Naive thymus-derived CD8-positive, alpha-beta T cell (primary cell): ENCODE measurements at places on chromosomes 16 and 17. TPM values are rescaled to one million over a fixed set of nuclear protein-coding genes. Genes with fewer than 3 reads are reported as not detected.

DNA sequence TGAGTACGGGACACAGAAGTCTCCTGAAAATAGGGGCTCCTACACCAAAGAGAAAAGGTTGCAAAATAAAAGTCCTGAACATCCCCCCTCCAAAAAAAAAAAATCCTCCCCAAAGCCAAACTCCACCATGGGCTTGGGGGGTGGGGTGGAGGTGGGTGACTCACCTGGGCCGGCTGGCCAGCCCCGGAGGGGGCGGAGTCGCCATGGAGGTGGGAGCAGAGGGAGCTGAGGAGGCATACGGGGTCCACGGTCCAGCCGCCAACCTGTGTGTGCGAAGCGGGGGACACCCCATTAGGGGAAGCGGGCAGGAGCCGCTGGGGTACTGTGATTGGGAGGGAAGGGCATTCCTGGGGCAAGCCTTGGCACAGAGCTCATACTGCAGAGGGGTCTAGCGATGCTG, 31.0 kb downstream of the SRCIN1 start:
- no peak overlapping the region for H3K27ac ChIP-seq
- peaks cover 76% of the 10 kb centered on the region for H3K27me3 ChIP-seq
- H3K4me3 ChIP-seq: no peak overlapping the region
- peaks cover 9% of the 10 kb centered on the region for H3K4me1 ChIP-seq

DNA sequence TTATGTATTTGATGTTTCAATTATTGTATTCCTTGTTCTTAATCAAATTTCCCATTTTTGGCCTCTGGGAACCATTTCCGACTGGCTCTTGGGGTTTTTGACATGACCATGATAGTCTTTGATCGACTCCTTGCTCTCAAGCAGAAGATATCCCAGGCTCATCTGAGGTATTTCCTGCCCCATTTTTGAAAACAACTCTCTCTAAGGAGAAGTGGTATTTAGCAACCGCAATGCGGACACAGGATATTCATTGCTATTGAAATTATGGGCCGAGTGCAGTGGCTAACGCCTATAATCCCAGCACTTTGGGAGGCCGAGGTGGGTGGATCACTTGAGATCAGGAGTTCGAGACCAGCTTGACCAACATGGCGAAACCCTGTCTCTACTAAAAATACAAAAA, 5.5 kb downstream of the TANGO6 start:
- DNase-seq: no peak
- no peak overlapping the region for H3K4me3 ChIP-seq
- peaks cover 10% of the 10 kb centered on the region for H3K36me3 ChIP-seq
- no peaks in the 10 kb centered on the region for H3K27me3 ChIP-seq
- H3K4me1 ChIP-seq: peaks cover 26% of the 10 kb centered on the region

FOXF1 gene
- not detected for total RNA-seq

DNA sequence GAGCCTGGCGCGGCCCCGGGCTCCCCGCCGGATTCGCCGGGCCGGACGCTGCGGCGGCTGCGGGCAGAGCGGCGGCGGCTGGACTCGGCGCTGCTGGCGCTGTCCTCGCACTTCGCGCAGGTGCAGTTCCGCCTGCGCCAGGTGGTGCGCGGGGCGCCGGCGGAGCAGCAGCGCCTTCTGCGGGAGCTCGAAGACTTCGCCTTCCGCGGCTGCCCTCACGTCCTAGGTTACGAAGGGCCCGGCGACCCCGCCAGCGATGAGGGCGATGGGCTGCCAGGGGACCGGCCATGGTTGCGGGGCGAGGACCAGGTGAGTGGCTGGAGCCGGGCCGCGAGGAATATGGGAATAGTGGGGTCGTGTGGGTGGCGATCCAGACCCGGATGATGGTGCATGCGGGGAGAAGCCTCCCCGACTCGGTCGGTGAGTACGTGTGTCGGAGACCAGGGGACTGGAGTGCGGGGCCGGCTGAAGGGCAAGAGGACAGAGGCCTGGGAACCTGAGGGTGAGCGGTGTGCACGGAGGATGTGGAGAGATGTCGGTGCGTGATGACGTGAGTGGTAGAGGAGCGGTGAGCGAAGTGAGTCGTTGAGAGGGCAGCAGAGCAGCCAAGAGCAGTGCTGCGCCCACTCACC, 517 bp downstream of the RUNDC1 start:
- H3K27me3 ChIP-seq: no peaks in the 10 kb centered on the region
- H3K36me3 ChIP-seq: peaks cover 21% of the 10 kb centered on the region
- peak; percentile 63 for DNase-seq
- H3K4me3 ChIP-seq: peak overlapping the region; percentile 96
- peaks cover 57% of the 10 kb centered on the region for H3K4me1 ChIP-seq
- peak overlapping the region; percentile 92 for H3K27ac ChIP-seq

MT1G gene
- not detected for total RNA-seq

PYY gene
- not detected for total RNA-seq

ARL5C gene
- total RNA-seq: not detected

- H3K27ac ChIP-seq: peak overlapping the region; percentile 86
- H3K4me1 ChIP-seq: peaks cover 45% of the 10 kb centered on the region
- no peak for DNase-seq
- peaks cover 68% of the 10 kb centered on the region for H3K36me3 ChIP-seq
Observed at GRCh38 chr16:87715231-87715630, 50.6 kb downstream of the KLHDC4 start.

LRRC46 gene
- total RNA-seq: 0.29 TPM

- H3K27me3 ChIP-seq: no peaks in the 10 kb centered on the region
- peaks cover 8% of the 10 kb centered on the region for H3K36me3 ChIP-seq
- peak overlapping the region; percentile 98 for H3K4me3 ChIP-seq
- peak; percentile 77 for DNase-seq
Observed at GRCh38 chr17:56834380-56835263, 671 bp downstream of the DGKE start.

DNA sequence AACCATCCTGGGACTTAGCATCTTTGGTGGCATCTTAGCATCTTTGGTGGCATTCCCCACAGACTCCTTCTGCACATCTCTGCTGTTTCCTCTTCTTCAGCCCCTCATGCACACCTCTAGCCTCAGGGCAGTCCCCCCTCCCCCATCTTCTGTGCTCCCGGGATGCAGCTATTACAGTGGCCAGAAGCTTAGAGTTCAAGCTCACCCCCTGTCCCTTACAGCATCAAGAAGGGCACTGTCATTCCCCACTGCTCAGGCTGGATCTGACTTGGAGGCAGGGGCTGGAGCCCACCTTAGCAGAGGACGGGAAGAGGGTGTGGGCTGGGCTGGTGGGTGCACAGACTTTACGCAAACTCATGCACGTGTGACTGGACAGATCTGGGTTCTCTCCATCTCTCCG, 650 bp downstream of the EPN3 start:
- no peak overlapping the region for H3K27ac ChIP-seq
- no peaks in the 10 kb centered on the region for H3K36me3 ChIP-seq

MT2A gene
- 39.0 TPM for total RNA-seq

DNA sequence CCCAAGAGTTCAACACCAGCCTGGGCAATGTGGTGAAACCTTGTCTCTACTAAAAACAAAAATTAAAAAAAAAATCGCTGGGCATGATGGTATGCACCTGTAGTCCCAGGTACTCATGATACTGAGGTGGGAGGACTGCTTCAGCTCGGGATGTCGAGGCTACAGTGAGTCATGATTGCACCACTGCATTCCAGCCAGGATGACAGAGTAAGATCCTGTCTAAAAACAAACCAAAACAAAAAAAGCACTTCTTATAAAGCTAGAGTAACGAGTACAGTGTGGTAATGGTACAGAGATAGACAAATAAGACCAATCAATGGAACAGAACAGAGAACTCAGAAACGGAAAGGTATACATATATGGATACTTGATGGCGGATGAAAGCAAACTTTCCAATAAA, 4.4 kb downstream of the NSMCE1 start:
- H3K36me3 ChIP-seq: no peaks in the 10 kb centered on the region
- no peaks in the 10 kb centered on the region for H3K27me3 ChIP-seq
- DNase-seq: no peak

- peaks cover 58% of the 10 kb centered on the region for H3K27me3 ChIP-seq
- H3K4me3 ChIP-seq: peak overlapping the region; percentile 82
- peak; percentile 18 for DNase-seq
- H3K36me3 ChIP-seq: no peaks in the 10 kb centered on the region
- peaks cover 21% of the 10 kb centered on the region for H3K4me1 ChIP-seq
Observed at GRCh38 chr17:49963626-49964302, 5.2 kb upstream of the DLX4 start.

GRCh38 chr17:4950075-4950745, 709 bp upstream of the ENO3 start:
- DNase-seq: peak; percentile 32
- peaks cover 24% of the 10 kb centered on the region for H3K4me1 ChIP-seq
- peaks cover 22% of the 10 kb centered on the region for H3K36me3 ChIP-seq
- H3K4me3 ChIP-seq: peak overlapping the region; percentile 61
- H3K27ac ChIP-seq: peak overlapping the region; percentile 82

XYLT1 gene
- total RNA-seq: 49.6 TPM

DNA sequence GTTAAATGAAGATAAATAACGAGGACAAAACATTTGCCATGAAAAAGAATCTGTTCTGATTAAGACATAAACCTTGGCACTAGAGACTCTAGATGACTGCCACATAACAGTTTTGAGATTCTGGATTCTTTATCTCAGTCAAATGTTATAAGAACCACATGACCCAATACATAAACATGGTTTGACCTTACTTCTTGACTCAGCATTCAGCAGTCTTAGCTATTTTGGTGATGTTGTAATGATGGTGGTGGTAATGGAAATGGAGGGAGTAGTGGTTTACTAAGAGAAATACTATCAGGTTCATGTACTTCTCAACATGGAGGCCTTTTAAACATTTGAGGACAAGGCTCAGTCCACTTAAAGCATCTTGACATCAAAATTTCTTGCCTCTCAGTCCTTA, 925.4 kb downstream of the CDH11 start:
- peaks cover 8% of the 10 kb centered on the region for H3K36me3 ChIP-seq
- H3K4me1 ChIP-seq: no peaks in the 10 kb centered on the region
- H3K27ac ChIP-seq: no peak overlapping the region
- no peak for DNase-seq
- H3K4me3 ChIP-seq: no peak overlapping the region

GRCh38 chr16:5196204-5196603, 98.6 kb upstream of the EEF2KMT start:
- no peak overlapping the region for H3K27ac ChIP-seq
- H3K4me1 ChIP-seq: no peaks in the 10 kb centered on the region

- H3K4me3 ChIP-seq: peak overlapping the region; percentile 84
- no peaks in the 10 kb centered on the region for H3K27me3 ChIP-seq
- H3K36me3 ChIP-seq: peaks cover 17% of the 10 kb centered on the region
- no peak for DNase-seq
- peaks cover 69% of the 10 kb centered on the region for H3K4me1 ChIP-seq
Observed at GRCh38 chr16:85798901-85799496, 345 bp downstream of the EMC8 start.

CACNB1 gene
- 11.8 TPM for total RNA-seq

TEX19 gene
- not detected for total RNA-seq
